Gastrocnemius medialis (tissue), 4 donors: ENCODE measurements at places on chromosomes 5 and 9. TPM values are rescaled to one million over a fixed set of nuclear protein-coding genes. Genes with fewer than 3 reads are reported as not detected.

GRCh38 chr5:25579111-25579510 is 934.3 kb upstream of the CDH10 start:
- H3K27ac ChIP-seq = no peak overlapping the region
- no peak overlapping the region for H3K4me3 ChIP-seq
- no peak for DNase-seq
- H3K36me3 ChIP-seq = no peaks in the 10 kb centered on the region
- no peaks in the 10 kb centered on the region for H3K4me1 ChIP-seq

DNA sequence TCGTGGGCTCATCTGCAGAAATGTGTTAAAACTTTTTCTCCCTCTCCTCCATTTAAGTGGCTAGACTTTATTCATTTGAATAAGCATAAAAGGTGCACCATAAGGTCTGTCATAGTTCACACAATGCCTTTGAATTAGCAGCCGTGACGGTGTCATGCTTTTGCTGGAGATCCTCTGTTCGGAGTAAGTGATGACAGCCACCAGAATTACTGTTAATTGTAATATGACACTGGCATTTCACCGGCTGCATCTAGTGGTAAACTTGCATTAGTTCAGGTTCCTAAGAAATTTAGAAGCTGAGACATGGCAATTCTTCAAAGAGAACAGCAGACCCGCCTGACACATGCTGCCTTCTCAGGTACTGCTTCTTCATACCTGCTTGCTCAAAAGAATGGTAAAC is 241.7 kb downstream of the EBF1 start:
- H3K4me1 ChIP-seq = peaks cover 4% of the 10 kb centered on the region
- no peak overlapping the region for H3K4me3 ChIP-seq
- no peaks in the 10 kb centered on the region for H3K27me3 ChIP-seq

DNA sequence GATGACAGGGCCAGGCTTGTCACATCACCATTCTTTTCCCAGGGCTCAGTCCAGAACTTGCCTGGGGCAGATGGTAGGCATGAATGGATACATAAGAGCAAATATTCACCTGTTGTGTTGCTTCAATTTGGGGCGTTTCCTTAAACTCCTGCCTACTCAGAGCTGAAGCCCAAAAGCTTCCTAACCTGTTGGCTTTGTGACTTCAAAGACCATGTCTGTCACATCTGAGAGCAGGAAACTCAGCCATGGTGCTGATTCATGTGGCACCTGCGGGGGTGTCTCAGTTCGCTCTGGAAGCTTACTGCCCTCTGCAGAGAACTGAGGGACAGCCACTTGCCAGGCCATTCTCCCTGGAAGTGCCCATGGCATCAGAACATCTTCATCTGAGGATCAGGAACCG is 246.6 kb downstream of the HSPA4 start:
- no peaks in the 10 kb centered on the region for H3K36me3 ChIP-seq
- no peaks in the 10 kb centered on the region for H3K27me3 ChIP-seq
- H3K4me3 ChIP-seq = no peak overlapping the region
- DNase-seq = no peak
- no peak overlapping the region for H3K27ac ChIP-seq

DNA sequence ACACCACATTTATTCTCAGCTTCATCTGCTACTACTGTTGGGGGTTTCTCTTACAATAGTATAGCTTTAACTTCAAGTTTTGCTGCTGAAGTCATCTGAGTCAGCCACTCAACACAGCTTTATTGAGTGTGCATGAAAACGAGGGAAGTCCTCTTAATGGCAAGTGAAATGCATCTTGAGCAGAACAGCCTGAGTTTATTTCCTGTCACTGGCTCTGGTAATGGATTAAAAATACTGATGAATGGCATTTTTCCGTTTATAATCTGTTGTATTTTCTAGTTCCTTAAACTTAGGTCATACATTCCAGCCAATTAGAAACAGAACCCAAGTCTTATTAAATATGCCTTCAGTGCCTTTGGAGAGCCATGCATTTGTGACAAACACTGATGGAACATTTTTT is 238.6 kb downstream of the SLF1 start:
- H3K4me1 ChIP-seq = no peaks in the 10 kb centered on the region
- no peak overlapping the region for H3K27ac ChIP-seq
- H3K4me3 ChIP-seq = no peak overlapping the region
- DNase-seq = no peak

DNA sequence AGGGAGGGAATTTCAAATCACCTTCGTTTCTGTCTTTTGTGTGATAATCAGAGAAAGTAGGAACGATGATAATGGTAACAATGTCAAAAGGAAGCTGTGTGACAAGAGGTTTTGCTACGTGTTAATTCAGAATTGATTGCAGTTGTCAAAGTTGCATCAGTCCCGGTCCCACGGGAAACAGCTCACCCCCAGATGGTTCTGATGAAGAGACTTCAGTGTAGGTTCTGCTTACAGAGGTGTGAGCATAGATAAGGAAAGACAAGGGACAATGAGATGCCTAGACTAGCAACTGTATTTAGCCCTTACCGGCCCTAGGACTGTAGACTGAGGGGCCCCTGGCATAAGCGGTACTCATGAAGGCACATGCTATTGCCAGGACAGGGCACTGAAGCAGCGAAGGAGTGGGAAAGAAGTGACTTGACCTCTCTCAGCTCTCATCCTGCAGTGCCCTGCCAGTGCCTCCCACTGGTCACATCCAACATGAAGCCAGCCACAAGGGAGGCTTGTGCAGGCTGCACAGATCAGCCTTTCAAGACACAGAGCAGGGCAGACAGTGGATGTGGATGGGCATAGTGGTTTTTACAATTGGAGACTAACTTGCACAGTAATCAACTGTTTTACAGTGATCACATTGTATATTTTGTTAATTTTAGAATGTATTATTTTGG is 21.1 kb downstream of the PDE8B start:
- H3K4me1 ChIP-seq = no peaks in the 10 kb centered on the region
- no peaks in the 10 kb centered on the region for H3K27me3 ChIP-seq
- H3K4me3 ChIP-seq = no peak overlapping the region
- no peak for DNase-seq

GRCh38 chr5:12825163-12825562 is 920.9 kb upstream of the CTNND2 start:
- H3K27ac ChIP-seq = no peak overlapping the region
- no peaks in the 10 kb centered on the region for H3K27me3 ChIP-seq
- H3K36me3 ChIP-seq = no peaks in the 10 kb centered on the region
- H3K4me3 ChIP-seq = no peak overlapping the region

GRCh38 chr9:7209016-7209715 is 451.4 kb downstream of the KDM4C start:
- H3K27ac ChIP-seq = no peak overlapping the region
- no peaks in the 10 kb centered on the region for H3K4me1 ChIP-seq
- H3K4me3 ChIP-seq = no peak overlapping the region
- no peaks in the 10 kb centered on the region for H3K36me3 ChIP-seq
- no peaks in the 10 kb centered on the region for H3K27me3 ChIP-seq
- DNase-seq = no peak

- H3K27ac ChIP-seq = no peak overlapping the region
- H3K36me3 ChIP-seq = no peaks in the 10 kb centered on the region
- H3K27me3 ChIP-seq = no peaks in the 10 kb centered on the region
- H3K4me1 ChIP-seq = no peaks in the 10 kb centered on the region
Measured at GRCh38 chr9:21576331-21577189, 94.4 kb upstream of the IFNE start.

DNA sequence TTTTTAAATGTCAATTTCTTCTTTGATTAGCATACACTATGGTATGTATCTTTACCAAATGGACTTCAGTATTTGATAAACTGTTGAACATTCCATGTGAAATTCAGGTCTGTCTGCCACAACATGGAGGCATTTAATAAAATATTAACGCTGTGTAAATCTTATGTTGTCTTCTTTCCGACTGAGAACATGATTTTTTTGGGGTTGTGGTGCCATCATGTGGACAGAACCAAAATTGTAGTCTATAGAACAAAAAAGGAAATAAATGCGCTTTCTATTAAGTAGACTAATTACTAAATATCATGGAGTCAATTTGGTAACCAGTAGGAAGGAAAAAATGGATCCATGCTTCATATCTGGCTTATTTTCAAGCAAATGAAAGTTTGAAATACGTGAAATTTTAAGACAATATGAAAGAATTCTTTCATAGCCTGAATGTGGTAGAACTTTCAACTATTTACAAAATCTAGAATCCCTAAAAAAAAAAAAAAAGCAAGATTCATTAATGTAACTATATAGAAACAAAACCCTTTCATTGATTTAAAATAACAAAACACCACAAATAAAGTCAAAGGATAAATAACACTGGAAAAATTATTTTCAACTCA is 2.8 kb upstream of the PLK2 start:
- no peaks in the 10 kb centered on the region for H3K27me3 ChIP-seq
- no peak overlapping the region for H3K27ac ChIP-seq
- H3K4me1 ChIP-seq = no peaks in the 10 kb centered on the region

DNA sequence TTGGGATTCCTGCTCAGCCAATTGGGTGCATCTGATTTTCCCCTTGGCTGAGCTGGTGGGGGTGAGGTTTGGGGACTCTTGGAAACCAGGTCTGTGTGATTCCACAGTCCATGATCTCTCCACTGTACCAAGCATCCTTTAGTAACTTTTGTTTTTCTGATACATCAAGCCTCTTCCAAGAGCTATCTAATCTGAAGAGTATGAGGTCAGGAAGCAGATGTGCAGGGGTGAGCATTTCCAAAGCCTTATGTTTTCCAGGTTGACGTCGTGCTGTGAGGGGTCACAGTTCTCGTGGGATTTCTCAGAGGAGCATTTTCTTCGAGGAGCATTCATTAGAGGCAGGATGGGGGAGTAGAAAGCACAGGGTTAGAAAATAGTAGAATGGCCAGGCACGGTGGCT is 95.3 kb downstream of the KLF4 start:
- no peak overlapping the region for H3K27ac ChIP-seq
- peak; percentile 40 for DNase-seq
- H3K4me3 ChIP-seq = no peak overlapping the region
- H3K36me3 ChIP-seq = no peaks in the 10 kb centered on the region
- H3K4me1 ChIP-seq = peaks cover 13% of the 10 kb centered on the region
- H3K27me3 ChIP-seq = no peaks in the 10 kb centered on the region

- H3K36me3 ChIP-seq = no peaks in the 10 kb centered on the region
- no peaks in the 10 kb centered on the region for H3K27me3 ChIP-seq
- peaks cover 29% of the 10 kb centered on the region for H3K4me1 ChIP-seq
- H3K4me3 ChIP-seq = no peak overlapping the region
- H3K27ac ChIP-seq = no peak overlapping the region
- DNase-seq = no peak
Measured at GRCh38 chr9:104988539-104988938, 60.6 kb upstream of the ABCA1 start.

GRCh38 chr9:70049236-70049635 is 5.6 kb downstream of the MAMDC2 start:
- H3K27ac ChIP-seq = peak overlapping the region; percentile 75
- peaks cover 33% of the 10 kb centered on the region for H3K4me1 ChIP-seq
- peak; percentile 74 for DNase-seq
- H3K27me3 ChIP-seq = no peaks in the 10 kb centered on the region
- H3K36me3 ChIP-seq = no peaks in the 10 kb centered on the region

GRCh38 chr9:98121058-98121457 is 2.0 kb upstream of the TRIM14 start:
- no peak for DNase-seq
- no peaks in the 10 kb centered on the region for H3K27me3 ChIP-seq
- H3K4me1 ChIP-seq = peaks cover 5% of the 10 kb centered on the region
- no peak overlapping the region for H3K4me3 ChIP-seq

GRCh38 chr9:101791938-101792337 is 53.5 kb upstream of the GRIN3A start:
- H3K27ac ChIP-seq = no peak overlapping the region
- H3K36me3 ChIP-seq = no peaks in the 10 kb centered on the region
- no peaks in the 10 kb centered on the region for H3K4me1 ChIP-seq
- H3K27me3 ChIP-seq = no peaks in the 10 kb centered on the region
- no peak for DNase-seq
- H3K4me3 ChIP-seq = no peak overlapping the region

- H3K27me3 ChIP-seq = no peaks in the 10 kb centered on the region
- no peak for DNase-seq
- H3K4me3 ChIP-seq = no peak overlapping the region
- H3K36me3 ChIP-seq = no peaks in the 10 kb centered on the region
Measured at GRCh38 chr5:68027519-68027918, 188.0 kb upstream of the PIK3R1 start.

DNA sequence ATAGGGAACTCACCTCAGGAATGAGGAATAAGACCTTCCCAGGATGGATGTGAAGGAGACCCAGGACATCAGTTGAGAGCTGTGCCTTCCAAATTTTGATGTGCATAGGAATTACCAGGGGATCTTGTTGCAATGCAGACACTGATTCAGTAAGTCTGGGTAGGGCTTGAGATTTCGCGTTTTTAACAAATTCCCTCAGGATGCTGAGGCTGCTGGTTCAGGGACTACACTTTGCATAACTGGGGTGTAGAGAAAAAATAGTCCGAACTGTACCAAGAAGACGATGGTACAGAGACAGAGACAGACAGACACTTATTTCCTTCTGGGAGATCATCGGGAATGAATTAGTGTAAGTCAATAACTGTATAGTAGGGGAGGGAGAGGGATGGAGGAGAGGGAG is 82.3 kb upstream of the FREM1 start:
- H3K27ac ChIP-seq = peak overlapping the region; percentile 27
- no peaks in the 10 kb centered on the region for H3K36me3 ChIP-seq
- no peaks in the 10 kb centered on the region for H3K4me1 ChIP-seq
- no peak for DNase-seq
- peak overlapping the region; percentile 78 for H3K4me3 ChIP-seq
- H3K27me3 ChIP-seq = no peaks in the 10 kb centered on the region

- no peaks in the 10 kb centered on the region for H3K36me3 ChIP-seq
- DNase-seq = no peak
- H3K4me3 ChIP-seq = no peak overlapping the region
- no peaks in the 10 kb centered on the region for H3K27me3 ChIP-seq
- H3K27ac ChIP-seq = no peak overlapping the region
Measured at GRCh38 chr5:33968211-33969005, 16.1 kb downstream of the SLC45A2 start.

- H3K27ac ChIP-seq = no peak overlapping the region
- H3K27me3 ChIP-seq = no peaks in the 10 kb centered on the region
- H3K4me3 ChIP-seq = no peak overlapping the region
- H3K36me3 ChIP-seq = no peaks in the 10 kb centered on the region
- DNase-seq = no peak
- no peaks in the 10 kb centered on the region for H3K4me1 ChIP-seq
Measured at GRCh38 chr5:82068723-82069122, 96.9 kb downstream of the ATG10 start.

DNA sequence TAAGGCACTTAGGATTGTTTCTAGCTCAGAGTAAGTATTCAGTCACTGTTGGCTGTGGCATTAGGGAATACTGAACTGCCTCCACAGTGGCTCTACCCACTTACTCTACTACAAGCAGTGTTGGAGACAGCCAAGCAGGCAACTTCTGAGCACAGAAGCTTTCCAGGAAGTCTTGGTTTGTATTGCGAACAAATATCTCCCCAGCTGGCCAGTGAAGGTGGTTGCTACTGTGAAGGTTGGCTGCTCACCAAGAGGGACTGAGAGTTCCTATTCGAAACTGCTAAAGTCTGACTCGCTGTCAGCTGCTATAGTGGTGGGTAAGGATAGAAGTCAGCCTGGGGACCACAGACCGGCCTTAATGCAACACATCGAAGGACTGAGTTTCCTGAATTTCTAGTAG is 319.1 kb downstream of the KIF4B start:
- no peaks in the 10 kb centered on the region for H3K4me1 ChIP-seq
- no peak overlapping the region for H3K4me3 ChIP-seq
- no peaks in the 10 kb centered on the region for H3K27me3 ChIP-seq
- no peak overlapping the region for H3K27ac ChIP-seq
- H3K36me3 ChIP-seq = no peaks in the 10 kb centered on the region

Gene PCDHGB4
- total RNA-seq = 1.2 TPM

Gene CA9
- not detected for total RNA-seq

Gene ZNF366
- 2.0 TPM for total RNA-seq

Gene HSPB3
- total RNA-seq = 120 TPM

Gene PCDHB13
- total RNA-seq = 0.62 TPM

Gene KYAT1
- total RNA-seq = 5.6 TPM

Gene FOXI1
- total RNA-seq = not detected

Gene SAPCD2
- total RNA-seq = 0.24 TPM

Gene RANBP17
- total RNA-seq = 1.1 TPM

Gene OR1Q1
- total RNA-seq = not detected

Gene FAM169A
- total RNA-seq = not detected

Gene AGXT2
- 0.20 TPM for total RNA-seq
